NCI-H1930 (cell line): ENCODE measurements at places on chromosomes 3 and 15.

DNA sequence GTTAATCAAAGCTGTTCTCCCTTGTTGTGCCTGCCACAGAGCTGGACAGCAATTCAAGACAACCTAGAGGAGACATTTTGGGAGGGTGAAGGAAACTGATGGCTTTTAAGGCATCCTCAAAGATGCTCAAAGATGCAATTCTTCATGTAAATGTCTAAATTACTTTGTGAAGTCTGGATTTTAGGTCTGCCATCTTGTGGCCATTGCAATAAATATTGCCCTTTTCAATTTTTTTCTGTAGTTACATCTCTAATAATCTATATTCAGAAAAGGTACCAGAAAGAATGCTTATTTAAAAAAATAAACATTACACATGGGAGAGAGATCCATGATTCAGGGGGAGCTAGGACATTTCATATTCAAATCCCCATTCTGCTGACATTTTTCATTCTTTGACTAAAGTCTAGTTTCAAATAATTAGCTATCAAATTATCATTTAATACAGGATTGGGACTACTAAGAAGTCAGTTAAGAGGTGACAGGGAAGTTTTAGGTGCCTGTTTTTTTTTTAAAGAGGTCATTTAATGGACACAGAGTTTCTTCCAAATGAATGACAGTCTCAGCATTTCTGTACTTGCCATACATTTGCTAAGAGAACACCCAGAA, 259.8 kb upstream of the WNT5A start:
- DNase-seq = no peak

DNA sequence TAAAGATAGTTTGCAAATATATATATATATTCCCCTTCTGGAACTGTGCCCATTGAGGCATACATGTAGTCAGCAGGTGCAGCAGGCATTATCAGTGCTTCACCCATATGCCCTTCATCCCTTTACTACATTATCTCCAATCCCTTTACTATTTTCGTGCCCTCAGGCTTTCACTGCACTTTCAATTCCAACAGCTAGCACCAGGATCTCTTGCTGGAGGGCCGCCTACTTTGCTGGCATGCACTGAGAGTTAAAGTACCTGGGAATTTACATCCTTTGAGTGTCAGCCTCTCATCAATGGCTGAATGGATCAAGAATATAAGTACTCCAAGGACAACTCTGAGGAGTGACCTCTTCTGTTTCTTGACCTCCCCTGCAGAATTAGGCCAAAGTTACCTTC, 222.1 kb upstream of the CFAP20DC start:
- no peak for DNase-seq

DNA sequence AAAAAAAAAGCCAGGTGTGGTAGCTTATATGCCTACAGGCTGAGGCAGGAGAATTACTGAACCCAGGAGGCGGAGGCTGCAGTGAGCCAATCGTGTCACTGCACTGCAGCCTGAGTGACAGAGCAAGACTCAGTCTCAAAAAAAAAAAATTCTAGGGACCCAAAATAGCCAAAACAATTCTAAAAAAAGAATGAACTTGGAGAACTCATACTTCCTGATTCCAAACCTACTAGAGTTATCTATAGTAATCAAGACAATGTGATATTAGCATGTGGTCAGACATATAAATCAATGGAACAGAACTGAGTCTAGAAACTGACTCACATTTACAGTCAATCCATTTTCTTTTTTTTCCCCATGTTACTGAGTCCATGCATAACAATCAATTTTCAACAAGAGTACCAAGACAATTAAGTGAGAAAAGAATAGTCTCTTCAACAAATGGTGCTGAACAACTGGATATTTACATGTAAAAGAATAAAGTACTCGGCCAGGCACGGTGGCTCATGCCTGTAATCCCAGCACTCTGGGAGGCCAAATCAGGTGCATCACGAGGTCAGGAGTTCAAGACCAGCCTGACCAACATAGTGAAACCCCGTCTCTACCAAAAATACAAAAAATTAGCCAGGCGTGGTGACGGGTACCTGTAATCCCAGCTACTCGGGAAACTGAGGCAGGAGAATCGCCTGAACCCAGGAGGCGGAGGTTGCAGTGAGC, 11.9 kb downstream of the PRKAR2A start:
- DNase-seq = no peak

DNA sequence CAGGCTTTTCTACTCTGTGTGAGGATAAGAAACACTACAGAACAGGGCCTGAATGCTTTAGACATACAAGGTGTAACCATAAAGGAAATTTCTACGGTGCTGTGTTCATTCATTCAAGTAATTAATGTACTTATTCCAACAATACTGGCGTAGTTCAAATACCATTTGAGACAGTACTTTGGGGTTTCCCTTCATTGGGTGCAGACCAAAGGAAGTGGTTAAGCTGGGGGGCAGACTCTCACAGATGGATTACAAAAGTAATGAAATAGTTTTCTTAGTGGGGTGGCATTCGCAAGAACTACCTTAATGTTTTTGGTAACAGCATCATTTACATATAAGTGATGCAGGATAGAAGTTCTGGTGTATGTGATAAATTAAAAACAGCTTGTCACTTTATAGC, 65.9 kb downstream of the BTD start:
- DNase-seq = no peak

- DNase-seq = no peak
These were observed 749.8 kb upstream of the SGO1 start for GRCh38 chr3:20935791-20936190.
